Fibroblast of the aortic adventitia (primary cell): ENCODE measurements at places on chromosomes 12 and 14.
A peak's percentile ranks its signal among the peaks of the same experiment; 100 is the strongest.

GRCh38 chr12:20101046-20101445 is 267.3 kb upstream of the PDE3A start:
- DNase-seq, result no peak

- DNase-seq, result no peak
These were observed 436.5 kb downstream of the NPAS3 start for GRCh38 chr14:33375196-33375595.

- DNase-seq, result peak; percentile 73
These were observed 266.9 kb downstream of the KTN1 start for GRCh38 chr14:55846826-55847446.

GRCh38 chr12:93740751-93741150 is 63.6 kb downstream of the CRADD start:
- DNase-seq, result peak; percentile 76

DNA sequence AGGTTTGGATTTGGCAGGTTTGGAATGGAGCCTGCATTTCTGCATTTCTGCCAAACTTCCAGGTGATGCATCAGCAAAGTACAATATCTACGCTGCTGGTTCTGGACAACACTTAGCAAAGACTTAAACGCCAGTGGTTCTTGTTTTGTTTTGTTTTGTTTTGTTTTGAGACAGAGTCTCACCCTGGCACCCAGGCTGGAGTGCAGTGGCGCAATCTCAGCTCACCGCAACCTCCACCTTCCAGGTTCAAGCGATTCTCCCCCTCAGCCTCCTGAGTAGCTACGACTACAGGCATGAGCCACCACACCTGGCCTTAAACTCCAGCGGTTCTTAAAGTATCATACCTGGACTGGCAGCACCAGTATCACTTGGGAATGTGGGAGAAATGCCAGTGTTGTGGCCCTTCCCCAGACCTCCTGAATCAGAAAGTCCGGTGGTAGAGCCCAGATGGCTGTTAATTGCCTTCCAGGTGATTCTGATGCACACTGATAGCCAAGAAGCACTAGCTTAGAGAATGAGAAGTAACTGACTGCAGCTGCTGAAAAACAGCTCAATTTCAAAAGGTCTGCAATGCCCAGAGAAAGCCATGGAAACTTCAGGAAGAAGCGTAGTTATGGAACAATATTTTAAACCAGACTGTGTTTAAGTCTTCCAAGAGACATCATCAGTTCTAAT is 114.8 kb upstream of the FOXN3 start:
- DNase-seq, result no peak

- peak; percentile 53 for DNase-seq
These were observed 20.1 kb upstream of the CDK17 start for GRCh38 chr12:96420277-96420835.

DNA sequence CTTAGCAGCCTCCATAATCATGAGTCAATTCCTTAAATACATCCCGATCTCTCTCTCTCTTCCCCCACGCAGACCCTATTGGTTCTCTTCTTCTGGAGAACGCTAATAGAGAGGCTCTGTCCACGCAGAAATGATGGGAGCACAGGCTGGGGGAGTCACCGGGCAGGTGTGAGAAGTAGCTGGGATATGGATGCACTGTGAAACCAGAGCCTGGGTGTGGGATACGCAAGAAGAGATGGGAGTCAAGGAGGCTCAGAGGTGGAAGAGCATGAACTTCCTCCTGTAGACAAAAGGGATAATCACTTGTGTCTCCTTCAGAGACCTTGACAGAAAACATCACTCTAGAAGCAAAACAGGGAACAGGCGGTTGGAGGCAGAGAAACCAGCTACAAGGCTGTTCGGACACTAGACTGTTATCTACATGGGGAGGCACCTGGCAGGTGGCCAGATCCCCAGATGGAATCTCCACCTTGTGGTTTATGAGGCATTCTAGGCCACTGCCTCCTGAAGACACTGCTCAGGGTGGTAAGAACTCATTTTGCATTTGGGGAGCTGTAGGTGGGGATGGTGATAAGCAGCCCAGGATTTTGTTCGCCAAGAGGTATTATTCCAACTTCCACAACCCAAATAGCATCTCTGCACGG is 7.2 kb upstream of the SELPLG start:
- peak; percentile 64 for DNase-seq
